Stimulated activated CD8-positive, alpha-beta memory T cell treated with anti-CD3 and anti-CD28 coated beads, Interleukin-2, amount 100 ng/mL, for 1 hour (primary cell): ENCODE measurements at places on chromosomes 3 and 15.

DNA sequence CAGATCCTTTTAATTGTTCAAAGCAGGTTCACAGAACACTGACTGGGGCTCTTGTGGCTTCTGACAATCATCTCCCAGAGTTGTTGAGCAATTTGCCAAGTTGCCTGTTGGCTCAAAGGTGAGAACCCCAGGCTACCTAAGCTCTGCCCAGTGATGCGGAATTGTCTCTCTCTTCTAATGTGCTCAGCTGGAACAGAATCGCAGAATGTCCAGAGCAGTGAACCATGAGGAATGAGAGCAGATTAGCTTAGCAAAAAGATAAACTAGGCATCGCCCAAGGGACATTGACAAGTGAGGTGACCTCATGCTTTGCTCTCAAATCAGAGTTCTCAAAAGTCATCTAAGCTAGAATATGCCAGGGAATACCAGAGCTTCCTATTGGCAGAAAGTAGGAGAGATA lies 148.1 kb downstream of the WDR76 start:
- no peak for DNase-seq

GRCh38 chr3:112650482-112650881 lies 9.5 kb upstream of the CCDC80 start:
- no peak for DNase-seq

DNA sequence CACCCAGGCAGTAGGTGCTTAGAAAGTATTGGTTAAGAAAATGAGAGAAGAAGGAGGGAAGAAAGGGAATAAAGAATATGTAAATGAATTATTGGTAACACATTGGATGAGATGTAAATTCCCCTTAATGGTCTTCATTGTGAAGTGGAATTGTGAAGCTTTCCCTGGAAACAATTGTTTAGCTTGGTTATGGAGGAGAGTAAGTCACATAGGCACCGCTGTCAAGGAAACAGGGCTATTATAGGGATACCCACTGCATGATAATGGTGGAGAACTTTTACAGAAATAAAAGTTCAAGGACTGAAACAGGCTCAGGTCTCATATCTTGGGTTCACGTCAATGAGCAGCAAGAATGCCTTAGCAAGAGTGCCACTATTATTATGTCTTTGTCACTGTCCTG lies 9.5 kb downstream of the SYNPR start:
- DNase-seq: no peak

DNA sequence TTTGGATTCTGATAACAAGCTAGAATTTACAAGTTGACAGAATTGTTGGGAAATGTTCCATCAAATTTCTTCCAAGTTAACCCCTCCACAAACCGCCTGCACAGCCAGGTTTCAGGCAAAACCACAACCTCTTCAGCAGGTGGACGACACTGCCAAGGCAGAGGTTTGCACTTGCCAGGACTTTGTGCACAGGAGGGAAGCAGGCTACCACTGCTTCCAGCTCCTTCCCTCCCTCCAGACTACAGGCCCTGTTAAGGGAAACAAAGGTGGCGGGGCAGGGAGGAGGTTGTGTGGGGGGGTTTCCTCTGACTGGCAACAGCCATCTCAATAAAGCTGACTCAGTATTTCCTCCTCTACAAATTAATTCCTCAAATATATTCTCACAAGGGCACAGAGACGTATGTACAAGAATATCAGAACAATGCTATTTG lies 42.2 kb downstream of the TBC1D2B start:
- DNase-seq: no peak

- no peak for DNase-seq
These were observed 278.9 kb downstream of the FEZF2 start for GRCh38 chr3:62094461-62094860.

DNA sequence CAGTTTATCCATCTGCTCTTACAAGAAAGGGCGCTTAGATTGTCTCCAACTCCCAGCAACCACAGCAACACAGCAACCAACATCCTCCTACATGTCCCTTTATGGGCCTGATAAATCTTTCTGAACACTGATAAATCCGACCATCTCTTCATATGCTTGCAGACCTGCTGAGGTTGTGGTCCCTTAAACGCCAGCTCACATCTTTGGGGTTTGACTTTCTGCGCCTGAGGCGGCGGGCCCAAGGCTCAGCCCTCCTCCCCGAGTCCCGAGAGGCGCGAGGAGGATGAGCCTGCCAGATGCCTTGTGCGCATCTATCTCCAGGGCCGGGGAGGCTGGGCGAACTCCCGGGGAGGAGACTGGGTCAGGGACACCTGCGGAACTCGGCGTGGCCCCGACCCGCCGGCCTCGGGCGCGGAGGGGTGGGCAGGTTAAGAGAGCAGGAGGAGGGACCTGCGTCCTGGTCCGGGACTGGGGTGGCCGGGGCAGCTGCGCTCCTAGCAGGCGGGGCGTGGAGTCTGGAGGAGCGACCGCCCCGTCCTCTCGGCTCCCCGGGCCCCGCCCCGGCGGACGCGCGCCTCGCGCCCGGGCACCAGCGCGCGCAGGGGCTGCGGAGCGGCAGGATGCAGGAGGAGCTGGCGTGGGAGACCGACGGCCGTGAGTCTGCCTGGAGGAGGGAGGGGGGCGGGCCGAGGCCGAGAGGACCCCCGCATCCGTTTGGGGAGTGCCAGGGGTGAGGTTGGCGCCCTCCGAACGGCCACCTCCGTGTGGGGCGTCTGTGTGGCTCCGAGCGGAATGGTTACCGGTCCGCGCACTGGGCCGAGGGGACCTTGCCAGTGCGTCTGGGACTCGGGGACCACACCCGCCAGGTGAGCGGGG lies at the start of gene ANKDD1A:
Gene ANKDD1A, plus strand, starts transcription at position 592 of the 876 bp plus-strand sequence. Its CDS starts 29 bp downstream, at position 621.
- DNase-seq: no peak

GRCh38 chr3:149314807-149315578 lies 18.4 kb downstream of the TM4SF18 start:
- DNase-seq: no peak

DNA sequence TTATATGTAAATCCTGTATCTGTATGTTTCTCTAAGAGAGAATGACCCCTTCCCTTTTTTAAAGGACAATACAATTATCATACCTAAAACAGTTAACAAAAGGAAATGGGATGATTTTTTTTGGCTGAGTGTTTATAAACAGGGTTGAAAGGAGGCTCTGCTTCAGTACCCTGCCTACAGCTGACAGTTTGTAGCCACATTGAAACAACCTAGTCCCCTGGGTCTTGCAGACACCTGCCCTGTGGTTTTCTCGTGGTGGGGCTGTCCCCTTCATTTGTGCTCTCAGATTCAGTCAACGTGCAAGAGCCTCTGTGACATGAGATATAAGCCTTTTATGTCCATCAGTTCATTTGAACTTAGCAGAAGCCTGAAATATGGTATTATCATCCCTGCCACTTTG lies 2.3 kb upstream of the HMCES start:
- DNase-seq: no peak

- no peak for DNase-seq
These were observed 26.2 kb downstream of the SLC2A2 start for GRCh38 chr3:171000281-171000680.

- no peak for DNase-seq
These were observed 11.2 kb upstream of the P2RY1 start for GRCh38 chr3:152823781-152824180.
